Adipose tissue (tissue), 3 donors: ENCODE measurements at places on chromosomes 7 and 10. TPM values are rescaled to one million over a fixed set of nuclear protein-coding genes. Genes with fewer than 3 reads are reported as not detected.

TMEM229A gene
- not detected for polyA plus RNA-seq

SYNPO2L gene
- 0.01 TPM for polyA plus RNA-seq

H2BK1 gene
- not detected for polyA plus RNA-seq

RARRES2 gene
- 206 TPM for polyA plus RNA-seq

CLCN1 gene
- not detected for polyA plus RNA-seq

MBL2 gene
- not detected for polyA plus RNA-seq

NPC1L1 gene
- polyA plus RNA-seq: 0.38 TPM
